ENCODE measurements at places on chromosomes 3 and 15.

DNA sequence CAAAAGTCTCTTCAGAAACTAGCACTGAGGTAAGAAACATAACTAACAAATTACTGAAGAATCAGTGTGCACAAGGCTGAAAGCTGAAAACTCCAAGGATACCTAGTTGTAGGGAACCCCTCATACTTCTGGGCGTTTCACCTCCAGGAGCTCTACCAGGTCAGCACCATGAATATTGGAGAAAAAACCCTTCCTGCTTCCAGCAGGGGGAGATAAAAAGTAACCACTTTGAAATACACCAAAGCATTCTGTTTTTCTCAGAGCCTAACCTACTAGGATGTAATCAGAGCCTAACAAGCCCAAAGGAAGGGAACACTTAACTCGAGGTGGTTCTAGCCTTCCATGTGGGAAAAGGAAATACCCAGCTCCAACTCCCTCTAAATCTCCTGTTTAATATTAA lies 175.8 kb upstream of the MME start:
- DNase-seq: no peak

DNA sequence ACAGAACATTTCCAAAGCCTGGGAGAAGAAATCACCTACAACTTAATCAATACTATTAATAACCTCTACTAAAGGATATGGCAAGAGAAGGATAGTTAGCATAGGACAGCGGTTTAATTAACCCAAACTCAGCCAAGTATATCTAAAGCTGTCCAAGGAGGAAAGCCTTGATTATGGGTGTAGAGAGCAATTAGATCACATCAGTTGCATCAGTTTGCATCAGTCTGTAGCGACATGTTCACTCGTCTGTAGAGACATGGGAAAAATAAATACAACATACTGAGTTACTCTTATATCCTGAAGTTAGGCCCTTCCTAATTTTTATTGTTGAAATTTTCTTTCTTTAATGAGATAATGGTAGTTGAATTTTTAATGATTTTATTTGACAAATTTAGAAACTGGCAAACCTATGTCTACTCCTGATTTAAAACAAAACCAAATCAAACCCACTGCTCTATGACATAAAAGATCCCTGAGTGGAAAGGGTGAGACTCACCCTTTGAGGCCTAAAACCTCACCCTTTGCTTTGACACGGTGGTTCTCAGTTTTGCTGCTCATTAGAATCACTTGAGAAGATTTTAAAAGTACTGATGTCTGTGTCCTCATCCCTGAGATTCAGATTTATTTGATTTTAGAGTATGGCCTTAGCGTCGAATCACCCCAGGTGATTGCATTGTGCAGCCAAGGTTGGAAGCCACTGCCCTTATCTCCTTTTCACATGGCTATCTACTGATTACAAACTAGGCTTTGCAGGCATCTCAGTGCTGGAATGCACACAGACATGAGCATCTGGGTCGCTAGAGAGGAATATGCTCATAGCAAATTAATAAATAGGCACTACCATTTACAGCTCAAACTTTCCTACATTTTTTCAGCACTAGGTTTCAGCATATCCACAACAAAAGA lies 2.8 kb upstream of the CLRN1 start:
- no peak for DNase-seq

DNA sequence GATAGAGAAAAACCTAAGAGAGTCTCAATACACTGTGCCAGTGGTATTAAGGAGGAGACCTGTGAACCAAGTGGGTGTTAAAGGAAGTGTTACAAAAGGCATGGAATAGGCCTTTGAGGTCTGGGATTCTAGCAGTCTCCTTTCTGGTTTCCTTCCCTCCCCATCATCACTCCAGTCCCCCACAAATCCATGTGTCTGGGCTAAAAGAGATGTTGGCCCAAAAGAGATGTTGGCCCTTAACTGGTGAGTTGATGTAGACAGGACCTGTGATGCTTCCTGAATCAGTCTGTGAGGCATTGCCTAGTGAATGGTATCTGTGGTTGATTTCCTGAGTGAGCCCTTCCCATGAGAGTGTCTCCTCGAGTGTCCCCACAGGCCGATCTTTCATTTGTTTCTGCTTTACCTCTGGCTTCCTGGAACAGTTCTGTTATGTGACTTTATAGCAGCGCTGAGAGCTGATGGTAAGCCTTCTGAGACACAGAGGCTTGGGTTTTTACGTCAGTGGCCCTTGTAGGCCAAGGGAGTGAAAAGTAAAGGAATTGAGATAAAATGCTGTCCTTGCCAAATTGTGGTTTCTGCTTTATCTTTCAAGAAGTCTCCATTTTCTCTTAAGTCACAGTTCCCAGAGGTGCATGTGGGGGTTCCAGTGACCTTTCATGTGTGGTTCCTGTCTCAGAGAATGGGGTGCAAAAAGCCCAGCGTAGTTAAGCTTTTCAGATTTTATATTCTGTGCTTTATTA lies 87.8 kb downstream of the KLHL25 start:
- no peak for DNase-seq

- DNase-seq: no peak
Measured at GRCh38 chr3:2927259-2927658, 182.9 kb downstream of the IL5RA start.

DNA sequence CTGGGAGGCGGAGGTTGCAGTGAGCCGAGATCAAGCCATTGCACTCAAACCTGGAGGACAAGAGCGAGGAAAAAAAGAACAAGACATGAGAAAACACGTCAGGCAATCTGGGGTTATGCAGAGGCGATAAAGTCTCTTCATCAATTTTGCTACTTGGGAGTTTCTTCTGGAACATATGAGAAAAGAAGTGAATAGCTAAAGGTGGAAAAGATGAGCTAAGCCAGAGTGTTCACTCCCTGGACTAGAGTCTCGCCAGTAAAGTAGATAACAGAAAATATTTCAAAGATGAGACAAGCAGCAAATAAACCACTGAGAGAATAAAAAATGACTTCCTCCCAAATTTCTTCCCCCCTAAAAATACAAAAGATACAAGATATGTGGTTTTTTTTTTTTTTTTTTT lies 188.4 kb upstream of the HES1 start:
- DNase-seq: no peak

- no peak for DNase-seq
Measured at GRCh38 chr3:24683633-24684384, 189.2 kb upstream of the THRB start.

DNA sequence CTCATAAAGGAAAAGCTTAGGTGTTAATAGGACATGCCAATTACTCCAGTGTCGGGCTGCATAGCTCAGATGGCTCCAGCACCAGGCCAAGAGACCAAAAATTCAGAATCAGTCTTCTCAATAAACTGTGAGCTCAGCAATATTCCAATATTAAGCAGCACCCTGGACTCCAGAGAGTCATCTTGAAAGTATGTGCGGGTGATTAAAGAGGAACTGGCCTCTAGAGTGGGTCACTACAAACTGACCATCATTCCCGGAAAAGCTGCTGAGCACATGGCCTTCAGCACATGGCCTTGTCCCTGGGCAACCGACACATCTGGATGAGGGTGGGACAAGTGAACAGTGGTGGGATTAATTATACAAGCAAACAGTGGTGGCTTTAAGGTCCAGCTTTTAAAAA lies 59.0 kb downstream of the MAGI1 start:
- DNase-seq: no peak

Measured in stimulated activated CD4-positive, alpha-beta T cell treated with anti-CD3 and anti-CD28 coated beads, Interleukin-2, amount 100 ng/mL, for 48 hours (primary cell).